Activated naive CD8-positive, alpha-beta T cell treated with anti-CD3 and anti-CD28 coated beads for 36 hours (primary cell): ENCODE measurements at places on chromosomes 7 and 10.

GRCh38 chr7:93943816-93944540 lies 22.4 kb downstream of the GNG11 start:
- DNase-seq: no peak

DNA sequence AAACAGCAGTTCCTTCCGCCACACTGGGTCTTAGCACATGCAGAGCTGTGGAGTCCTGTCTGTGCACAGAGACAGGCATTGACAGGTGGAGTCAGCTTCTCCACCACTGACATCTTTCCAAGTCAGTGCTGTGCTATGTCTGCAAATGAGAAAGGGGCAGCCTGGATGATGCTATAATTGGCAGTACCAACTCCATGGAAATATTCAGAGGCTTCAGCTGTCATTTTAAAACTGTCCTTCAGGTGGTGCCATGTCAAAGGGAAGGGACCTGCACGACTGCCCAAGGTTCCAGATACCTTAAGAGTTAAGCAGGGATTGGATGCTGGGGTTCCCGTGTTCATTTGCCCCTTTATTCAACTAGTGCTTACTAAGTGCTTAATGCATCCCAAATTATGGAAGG lies 258.0 kb upstream of the PRKCQ start:
- DNase-seq: no peak

- DNase-seq: no peak
Measured at GRCh38 chr7:30351286-30351685, 66.9 kb downstream of the ZNRF2 start.

DNA sequence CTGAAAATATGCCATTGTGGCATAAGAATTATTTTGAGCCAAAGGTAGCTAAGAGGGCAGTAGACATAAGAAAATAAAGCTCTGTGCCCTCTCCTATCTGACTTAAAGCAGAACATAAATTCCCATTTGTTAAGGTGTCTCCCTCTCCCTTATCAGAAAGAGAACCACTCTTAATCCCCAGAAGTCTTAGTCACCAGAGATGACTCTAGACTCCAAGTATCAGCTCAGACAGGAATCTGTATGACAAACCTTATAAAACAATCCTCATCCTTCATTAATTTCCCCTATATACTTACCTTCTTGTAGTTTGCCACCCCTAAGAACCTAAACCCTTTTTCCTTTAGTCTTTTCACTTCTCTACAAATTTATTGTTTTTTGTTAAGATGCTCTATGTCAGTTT lies 21.8 kb upstream of the PIP4K2A start:
- no peak for DNase-seq

DNA sequence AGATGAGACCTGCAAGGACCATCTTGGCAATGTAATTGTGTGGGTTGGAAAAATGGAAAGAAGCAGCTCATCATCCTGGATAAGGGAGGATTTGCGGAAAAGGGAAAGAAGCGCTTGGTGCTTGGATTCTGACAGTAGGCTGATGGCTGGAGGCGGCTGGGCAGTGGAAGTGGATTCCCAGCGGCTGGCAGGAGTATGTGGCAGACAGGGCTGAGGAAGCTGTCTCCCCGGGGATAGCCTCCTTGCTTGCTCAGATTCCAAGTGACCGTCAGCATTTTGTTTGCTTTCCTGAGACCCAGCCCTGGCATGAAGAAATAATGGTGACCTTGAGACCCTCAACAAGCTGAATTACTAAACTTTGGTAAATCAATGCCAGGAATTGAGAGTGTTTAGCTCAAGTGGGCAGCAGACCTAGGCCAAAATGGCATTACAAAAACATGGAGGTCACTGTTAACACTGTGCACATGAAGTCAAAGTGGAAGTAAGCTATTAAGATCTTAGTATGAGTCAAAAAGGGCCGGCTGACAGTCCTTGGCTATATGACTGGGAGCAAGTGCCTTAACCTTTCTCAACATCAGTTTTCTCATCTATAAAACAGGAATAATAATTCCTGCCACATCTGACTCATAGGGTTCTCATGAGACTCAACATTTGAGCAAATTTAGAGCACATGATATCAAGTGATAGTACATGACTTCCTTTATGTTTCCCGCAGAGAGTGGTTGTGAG lies 21.3 kb downstream of the SLC25A28 start:
- no peak for DNase-seq

DNA sequence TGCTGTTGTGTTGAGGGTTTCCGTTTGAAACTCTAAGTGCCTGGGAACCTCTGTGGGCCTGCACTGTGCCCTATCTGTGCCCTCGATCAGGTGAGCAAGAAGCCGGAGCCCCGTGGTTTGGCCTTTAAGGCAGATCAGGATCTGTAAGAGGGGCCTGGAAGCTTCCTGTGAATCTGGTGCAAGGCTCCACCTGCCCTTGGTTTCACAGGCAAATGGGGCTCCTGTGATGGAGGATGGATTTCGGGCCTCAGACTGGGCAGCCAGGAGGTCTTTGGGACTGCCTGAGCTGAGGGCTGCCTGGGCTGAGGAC lies 21.6 kb downstream of the SCART1 start:
- no peak for DNase-seq

DNA sequence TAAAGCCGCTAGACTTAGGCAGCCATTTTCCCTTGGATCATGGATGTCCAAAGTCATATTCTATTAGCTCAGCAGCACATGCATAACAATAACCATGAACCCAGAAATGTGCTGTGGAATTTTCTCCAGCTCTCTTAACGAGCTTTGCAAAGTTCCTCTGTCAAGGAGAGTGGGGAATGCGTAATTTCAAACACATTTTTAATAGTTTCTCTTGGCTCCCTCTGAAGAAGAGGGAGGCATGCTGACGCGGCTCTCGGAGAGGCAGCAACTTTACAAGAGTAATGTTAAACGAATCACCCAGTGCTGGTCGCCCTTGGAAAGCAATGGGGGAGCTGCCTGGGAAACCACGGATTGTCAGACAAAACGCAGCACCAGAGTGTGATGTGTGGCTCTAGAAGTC lies 114.8 kb downstream of the RAB18 start:
- no peak for DNase-seq

DNA sequence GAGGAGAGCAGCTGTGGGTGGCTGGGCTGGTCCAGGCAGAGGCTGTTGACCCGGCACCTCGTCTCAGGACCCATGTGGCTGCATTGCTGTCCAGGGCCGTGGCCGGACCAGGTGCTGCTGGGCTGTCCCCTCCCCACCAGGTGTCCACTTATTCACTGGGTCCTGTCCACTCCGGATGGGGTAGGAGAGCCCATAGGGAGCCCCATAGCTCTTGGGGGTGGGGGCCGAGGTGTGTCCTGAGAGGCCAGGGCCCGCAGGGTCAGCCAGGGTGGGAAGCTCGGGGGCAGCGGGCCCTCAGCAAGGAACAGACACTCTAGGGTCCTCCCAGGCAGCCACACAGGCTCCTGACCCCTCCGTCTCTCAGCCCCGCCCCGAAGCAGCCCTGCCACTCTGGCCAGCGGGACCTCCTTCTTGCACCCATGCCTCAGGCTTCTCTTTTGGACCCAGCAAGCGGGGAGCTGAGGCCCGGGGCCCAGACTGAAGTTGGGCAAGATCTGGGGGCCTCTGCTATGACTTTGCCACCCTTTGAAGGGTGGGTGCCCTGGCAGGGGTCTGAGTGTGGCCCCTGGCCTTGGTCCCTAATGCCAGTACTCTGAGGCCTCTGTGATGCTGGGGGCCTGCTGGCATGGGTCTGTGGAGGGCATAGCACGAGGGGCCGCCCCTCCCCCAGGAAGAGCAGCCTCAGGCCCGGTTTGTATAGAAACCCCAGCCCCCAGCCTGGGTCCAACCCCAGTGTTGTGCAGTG lies 86.4 kb downstream of the NKX6-2 start:
- DNase-seq: no peak

GRCh38 chr10:62153191-62153590 lies 115.5 kb downstream of the RTKN2 start:
- no peak for DNase-seq

DNA sequence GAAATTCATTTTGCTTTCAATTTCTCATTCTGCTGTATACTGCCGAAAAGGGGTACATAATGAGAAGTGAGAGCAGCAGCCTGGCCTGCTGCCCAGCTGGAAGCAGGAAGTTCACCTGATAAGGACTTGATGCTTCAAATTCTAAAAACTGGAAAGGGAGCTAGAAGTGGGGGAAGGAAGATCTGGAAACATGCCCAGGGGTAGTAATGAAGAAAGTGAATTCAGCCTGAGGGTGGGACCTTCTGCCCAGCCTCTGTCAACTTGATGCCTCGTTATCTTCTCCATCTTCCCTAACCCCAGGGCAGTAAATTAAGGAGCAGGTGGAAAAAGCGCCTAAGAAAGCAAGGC lies 69.4 kb downstream of the ARMH3 start:
- DNase-seq: no peak

- no peak for DNase-seq
Measured at GRCh38 chr10:12938271-12938670, 63.2 kb downstream of the CCDC3 start.

DNA sequence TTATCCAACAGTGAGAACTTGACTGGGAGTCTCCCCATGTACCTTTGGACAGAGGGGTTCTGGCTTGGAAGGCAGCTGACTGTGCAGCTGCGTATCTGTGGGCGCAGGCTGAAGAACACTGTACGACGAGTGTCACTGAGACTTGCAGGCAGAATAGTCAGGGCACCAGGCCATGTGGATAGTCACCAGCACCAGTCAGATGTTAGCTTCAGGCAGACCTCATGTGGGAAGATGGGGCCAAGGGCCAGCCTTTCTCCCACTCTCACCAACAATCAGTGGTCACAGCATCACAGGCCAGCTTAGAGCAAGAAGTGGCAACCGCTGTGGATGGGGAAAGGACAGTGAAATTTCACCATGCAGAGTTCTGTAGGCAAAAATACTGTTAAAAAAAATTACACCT lies 43.4 kb upstream of the GJD4 start:
- no peak for DNase-seq

GRCh38 chr7:101362334-101363195 lies at the start of gene COL26A1:
TSS of gene COL26A1 (plus strand) at chr7:101362875. CDS start at chr7:101363033, 158 bp downstream.
- DNase-seq: peak; percentile 19

GRCh38 chr10:104434601-104435000 lies 81.0 kb downstream of the CFAP58 start:
- no peak for DNase-seq

DNA sequence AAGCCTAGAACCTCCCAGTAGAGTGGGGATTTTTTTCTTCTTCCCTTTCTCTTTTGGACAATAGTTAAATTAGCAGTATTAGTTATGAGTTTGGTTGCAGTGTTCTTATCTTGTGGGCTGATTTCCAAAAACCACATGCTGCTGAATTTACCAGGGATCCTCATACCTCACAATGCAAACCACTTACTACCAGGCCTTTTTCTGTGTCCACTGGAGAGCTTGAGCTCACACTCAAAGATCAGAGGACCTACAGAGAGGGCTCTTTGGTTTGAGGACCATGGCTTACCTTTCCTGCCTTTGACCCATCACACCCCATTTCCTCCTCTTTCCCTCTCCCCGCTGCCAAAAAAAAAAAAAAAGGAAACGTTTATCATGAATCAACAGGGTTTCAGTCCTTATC lies 5.4 kb downstream of the OPN1SW start:
- no peak for DNase-seq

DNA sequence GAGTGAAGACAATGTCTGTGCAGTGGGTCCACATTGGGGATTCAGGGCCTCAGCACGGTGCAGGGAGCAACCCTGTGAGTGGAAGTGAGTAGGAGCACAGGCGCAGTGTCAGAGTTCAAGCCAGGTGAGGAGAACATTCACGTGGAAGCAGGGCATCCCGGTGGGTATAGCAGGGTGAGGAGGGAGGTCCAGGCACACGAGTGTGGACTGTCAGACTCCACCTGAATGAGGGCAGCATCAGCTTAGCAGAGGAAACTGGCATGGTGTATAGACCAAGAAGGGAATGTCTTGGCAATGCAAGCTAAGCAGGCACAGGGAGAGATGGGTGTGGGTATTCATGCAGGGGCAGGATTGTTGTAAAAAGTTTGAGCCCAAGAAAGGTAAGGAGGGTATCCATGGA lies 15.3 kb upstream of the LRRC72 start:
- DNase-seq: no peak

- DNase-seq: no peak
Measured at GRCh38 chr7:35792472-35792871, 8.4 kb upstream of the SEPTIN7 start.

DNA sequence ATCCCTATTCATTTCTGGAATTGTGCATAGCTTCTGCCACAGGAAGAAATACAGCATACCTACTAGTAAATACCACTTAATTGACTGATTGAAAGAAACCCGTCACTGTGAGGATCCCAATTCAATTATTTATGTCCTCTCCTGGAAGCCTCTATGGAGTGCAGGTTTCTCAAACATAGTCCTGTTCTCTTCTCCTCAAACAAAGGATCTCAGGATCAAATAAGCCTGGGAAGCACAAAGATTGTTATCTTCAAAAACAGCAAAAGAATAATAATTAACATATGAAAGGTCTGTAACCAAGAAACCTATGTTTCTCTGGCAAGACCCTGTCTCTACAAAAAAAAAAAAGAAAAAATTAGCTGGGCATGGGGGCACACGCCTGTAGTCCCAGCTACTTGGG lies 127.3 kb downstream of the KCNMA1 start:
- DNase-seq: no peak

DNA sequence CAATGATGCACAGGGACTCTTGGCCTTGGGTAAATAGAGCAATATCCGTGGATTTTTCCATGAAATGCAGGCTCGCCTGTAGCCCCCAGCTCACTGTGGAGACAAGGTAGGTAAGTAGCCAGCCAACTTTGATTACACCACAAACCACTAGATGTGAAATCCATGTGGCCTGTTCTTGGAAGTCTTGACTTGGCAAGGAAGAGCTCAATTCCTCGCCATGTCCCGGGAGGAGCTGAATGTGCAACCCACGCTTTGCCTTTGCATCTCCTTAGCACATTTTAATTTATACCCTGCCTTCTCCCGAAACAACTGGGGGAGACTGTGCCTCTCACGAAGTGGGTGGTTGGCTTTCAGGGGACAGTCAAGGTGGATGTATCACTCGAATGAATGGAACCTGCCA lies 347.7 kb upstream of the MKI67 start:
- DNase-seq: no peak

DNA sequence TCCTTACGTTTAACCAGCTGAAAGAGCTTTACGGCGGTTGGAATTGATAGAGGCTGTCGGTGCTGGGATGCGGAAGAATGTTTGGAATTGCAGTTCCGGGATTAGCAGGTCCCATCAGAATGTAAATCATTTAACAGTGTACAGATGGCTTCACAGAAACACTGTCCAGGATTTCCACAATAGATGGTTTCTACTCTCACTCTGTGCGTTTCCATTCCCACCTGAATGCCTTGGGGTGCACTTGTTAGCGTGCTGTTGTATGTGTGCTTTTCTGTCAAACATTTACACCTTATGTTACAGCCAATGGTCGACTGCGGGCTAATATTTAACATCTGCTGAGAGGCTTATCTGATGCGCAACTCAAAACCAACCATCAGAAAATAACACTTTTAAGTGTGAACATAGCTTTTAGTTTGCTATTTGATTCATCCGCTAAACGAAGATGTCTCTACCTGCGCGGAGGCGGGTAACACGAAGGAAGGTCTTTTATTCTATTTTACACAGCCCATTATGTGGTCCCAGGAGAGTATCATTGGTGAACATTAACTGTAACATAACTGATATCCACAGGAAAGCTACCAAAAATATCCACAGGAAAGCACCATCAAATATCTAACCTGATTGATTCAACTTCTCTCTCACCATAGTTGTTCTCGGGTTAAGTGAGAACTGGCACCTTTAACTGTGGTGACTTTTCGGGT lies 179.0 kb downstream of the PRPF18 start:
- no peak for DNase-seq
